ENCODE measurements at places on chromosomes 12 and 14.

DNA sequence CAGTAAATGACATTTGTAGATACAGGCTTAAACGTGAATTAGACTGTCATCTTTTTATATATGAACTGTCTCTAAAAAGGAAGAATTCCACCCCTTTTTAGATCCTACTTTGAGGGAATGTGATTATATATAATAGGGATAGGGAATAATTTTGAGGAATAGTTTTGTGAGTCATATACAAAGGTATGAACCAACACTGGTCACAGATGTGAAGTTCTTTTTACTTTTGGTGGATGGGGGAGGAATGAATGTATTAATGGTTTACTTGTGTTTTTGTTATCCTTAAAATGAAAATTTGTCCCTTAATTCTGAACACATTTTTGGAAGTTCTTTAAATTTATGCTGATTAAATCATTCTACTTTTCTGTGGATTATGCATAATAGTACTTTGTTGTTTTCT lies 30.4 kb downstream of the FRS2 start:
- no peak for DNase-seq

- peak; percentile 66 for DNase-seq
Measured at GRCh38 chr12:85036234-85036707, at the start of the genes LRRIQ1 and TSPAN19. TSS of gene LRRIQ1 (plus strand) at chr12:85036351. CDS start at chr12:85038177, 1,826 bp downstream. TSS of gene TSPAN19 (minus strand) at chr12:85036277. CDS start at chr12:85029946, 6,331 bp downstream.

DNA sequence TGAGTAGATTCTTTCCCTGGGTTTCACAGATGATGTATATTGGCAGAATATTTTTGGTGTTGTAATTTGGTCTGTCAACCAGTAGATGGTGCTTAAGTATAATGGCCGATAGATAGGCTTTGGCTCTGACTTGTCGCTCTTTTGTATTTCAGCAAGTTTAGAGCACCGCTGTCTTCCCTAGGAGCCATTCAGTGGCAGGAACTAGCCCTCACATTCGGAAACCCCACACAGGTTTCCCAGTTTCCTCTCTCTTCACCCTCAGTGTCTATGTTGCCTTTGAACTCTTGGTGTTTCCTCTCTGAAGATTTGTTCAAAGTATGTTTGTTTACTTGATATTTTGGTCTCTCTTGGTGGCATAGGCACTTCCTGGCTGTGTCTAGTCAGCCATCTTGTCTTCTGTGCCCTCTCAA lies 102.2 kb downstream of the GPHN start:
- DNase-seq: no peak

DNA sequence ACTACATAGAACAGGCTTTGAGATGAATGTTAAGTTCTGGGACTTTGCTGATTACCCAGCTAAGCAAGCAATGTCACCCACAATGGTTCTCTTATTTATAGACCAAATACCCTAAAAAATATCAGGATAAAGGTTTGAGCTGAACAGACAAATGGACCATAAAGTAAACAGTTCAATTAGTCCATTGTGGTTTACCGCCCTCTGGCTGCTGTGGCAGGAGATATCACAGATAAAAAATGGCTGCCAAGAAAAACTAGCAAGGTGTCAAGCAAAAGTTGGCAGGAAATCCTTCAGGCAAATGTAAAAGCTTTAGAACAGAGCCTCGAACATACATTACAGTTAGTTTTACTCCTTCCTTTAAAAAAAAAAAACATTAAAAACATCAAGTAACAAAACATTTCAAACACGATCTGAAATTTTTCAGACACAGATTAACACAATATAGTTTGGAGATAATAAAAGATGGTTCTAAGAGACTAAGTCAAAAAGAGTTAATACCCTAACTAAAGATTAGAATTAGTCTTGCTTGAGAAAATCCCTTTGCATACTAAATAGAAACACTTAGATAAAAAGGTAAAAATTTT lies 41.3 kb downstream of the MED13L start:
- DNase-seq: peak; percentile 16

- DNase-seq: peak; percentile 43
Measured at GRCh38 chr14:73452341-73453186, 5.8 kb downstream of the NUMB start.

- DNase-seq: no peak
Measured at GRCh38 chr14:54483846-54484245, 4.9 kb downstream of the GMFB start.

DNA sequence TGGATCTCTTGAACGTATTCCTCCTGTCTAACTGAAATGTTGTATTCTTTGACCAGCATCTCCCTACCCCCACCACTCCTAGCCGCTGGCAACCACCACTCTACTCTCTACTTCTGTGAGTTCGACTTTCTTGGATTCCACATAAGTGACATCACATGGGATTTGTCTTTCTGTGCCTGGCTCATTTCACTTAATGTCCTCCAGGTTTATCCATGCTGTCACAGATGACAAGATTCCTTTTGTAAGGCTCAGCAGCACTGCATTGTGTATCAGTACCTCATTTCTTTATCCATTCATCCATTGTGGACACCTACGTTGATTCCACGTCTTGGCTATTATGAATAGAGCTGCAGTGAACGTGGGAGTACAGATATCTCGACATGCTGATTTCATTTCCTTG lies 10.5 kb downstream of the PRKAB1 start:
- DNase-seq: no peak

GRCh38 chr12:26572137-26572536 lies 260.9 kb downstream of the ITPR2 start:
- DNase-seq: no peak

GRCh38 chr12:72075401-72075800 lies 136.8 kb downstream of the TPH2 start:
- DNase-seq: no peak

DNA sequence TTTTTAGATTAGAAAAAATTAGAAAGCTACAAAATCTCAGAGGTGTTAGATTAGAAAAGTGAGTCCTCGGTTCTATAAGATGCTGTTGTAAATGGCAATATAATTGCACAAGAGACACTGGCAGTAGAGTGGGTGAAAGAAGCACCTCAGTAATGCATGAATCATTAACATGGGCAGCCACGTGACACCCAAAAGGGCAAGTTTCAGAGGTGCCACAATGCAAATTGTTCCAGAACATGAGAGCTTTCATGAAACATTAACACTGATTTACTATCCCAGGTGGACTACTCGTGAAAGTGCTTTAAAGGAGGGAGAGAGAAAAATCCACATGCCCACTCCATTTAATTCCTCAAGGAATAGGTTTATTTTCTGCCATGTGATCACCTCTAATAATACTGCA lies 108.4 kb downstream of the PTPRR start:
- DNase-seq: no peak

DNA sequence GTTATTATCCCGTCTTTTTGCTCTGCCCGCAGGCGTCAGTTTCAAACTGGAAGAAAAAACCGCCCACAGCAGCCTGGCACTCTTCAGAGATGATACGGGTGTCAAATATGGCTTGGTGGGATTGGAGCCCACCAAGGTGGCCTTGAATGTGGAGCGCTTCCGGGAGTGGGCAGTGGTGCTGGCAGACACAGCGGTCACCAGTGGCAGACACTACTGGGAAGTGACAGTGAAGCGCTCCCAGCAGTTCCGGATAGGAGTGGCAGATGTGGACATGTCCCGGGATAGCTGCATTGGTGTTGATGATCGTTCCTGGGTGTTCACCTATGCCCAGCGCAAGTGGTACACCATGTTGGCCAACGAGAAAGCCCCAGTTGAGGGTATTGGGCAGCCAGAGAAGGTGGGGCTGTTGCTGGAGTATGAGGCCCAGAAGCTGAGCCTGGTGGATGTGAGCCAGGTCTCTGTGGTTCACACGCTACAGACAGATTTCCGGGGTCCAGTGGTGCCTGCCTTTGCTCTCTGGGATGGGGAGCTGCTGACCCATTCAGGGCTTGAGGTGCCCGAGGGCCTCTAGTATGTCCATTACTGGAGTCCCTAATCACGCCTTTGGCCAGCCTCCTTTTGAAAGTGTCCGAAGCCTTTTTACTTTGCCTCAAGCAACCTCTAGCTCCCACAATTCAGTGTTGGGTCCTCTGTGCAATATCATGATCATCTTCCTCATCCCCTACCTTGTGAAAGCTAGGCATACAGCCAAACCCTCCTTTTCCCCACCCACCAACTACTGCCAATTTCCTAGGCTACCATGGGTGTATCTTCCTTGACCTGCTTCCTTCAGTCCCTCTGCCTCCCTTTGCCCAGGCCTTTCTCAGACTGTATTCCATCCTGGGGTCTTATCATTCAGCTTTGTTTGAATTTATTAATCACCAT lies 891 bp downstream of the SPRYD4 start:
- no peak for DNase-seq

GRCh38 chr12:53999559-54000115 lies 324 bp upstream of the HOXC9 start:
- DNase-seq: no peak

DNA sequence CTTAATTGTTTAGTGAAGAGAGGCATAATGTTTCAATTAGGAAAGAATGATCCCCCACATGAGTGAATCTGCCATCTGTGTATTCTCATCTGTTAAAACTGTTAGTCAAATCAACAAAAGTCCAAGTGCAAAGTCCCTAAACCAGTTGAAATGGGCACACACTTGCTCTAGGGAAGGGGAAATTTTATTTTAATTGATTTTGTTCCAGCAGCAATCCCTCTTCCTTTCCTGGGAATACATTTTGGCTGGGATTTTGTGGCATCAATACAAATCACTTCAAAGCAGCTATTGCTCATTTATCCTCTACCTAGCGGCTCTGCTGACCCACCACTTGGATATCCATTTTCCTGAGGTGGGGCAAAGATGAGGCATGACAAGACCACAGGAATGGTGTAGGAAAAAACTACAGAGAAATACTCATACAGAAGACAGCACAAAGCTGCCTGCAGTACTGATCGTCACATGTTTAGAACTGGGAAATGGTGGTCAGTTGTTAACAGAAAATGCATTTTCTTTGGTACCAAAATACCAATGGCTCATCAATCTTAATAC lies 9.8 kb upstream of the SSTR1 start:
- no peak for DNase-seq

DNA sequence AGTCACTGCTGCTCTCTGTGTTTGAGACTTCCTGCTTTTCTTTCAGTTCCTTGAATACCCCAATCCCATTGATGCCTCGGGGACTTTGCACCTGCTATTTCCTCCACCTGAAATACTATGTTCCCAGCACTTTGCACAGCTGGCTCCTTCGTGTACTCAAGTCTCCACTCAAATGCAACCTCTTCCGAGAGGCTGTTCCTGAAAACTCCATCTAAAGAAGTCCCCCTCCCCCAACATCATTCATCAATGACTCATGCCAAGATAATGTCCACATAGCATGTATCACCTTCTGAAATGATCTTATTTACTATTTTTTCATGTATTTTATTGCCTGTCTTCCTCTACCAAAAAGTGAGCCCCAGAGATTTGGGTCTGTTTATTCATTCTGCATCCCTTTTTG lies 48.6 kb downstream of the HSPB8 start:
- no peak for DNase-seq

DNA sequence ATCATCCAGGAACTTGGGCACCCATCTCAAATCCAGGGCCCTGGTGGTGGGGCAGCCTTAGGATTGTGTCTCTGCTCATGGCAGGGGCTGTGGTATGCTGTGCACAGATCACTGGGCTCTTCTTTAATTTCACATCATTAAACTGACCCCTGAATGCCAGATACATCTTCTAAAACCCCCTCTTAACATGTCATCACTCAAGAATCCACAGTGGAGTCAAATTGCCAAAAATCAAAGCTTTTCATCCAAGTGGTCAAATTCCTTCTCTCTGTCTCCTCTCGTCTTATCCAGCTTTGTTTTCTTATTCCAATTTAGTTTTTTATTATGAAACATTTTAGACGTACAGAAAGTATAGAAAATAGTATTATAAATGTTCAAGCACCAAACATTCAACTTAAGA lies 97.5 kb downstream of the ADCK1 start:
- no peak for DNase-seq

DNA sequence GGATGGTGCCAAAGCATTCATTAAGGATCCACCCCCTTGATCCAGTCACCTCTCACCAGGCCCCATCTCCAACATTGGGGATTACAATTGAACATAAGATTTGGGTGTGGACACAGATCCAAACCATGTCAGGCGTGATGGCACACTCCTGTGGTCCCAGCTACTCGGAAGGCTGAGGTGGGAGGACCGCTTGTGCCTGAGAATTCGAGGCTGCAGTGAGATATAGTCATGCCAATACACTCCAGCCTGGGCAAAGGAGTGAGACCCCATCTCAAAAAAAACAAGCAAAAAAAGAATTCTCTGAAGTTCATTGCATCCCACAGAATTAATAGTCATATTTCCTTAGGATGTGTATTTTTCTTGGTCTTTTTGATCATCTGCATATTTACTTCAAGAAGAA lies 34.9 kb downstream of the ZDHHC17 start:
- no peak for DNase-seq

GRCh38 chr12:78096909-78097597 lies 266.4 kb downstream of the NAV3 start:
- DNase-seq: peak; percentile 80

- no peak for DNase-seq
Measured at GRCh38 chr12:46342562-46343033, 30.0 kb downstream of the SLC38A2 start.

- DNase-seq: no peak
Measured at GRCh38 chr14:67541448-67542387, 8.6 kb downstream of the PLEKHH1 start.

- DNase-seq: no peak
Measured at GRCh38 chr12:66354291-66354690, 52.0 kb downstream of the HELB start.

- no peak for DNase-seq
Measured at GRCh38 chr14:101230851-101231550, 327.5 kb upstream of the RTL1 start.

DNA sequence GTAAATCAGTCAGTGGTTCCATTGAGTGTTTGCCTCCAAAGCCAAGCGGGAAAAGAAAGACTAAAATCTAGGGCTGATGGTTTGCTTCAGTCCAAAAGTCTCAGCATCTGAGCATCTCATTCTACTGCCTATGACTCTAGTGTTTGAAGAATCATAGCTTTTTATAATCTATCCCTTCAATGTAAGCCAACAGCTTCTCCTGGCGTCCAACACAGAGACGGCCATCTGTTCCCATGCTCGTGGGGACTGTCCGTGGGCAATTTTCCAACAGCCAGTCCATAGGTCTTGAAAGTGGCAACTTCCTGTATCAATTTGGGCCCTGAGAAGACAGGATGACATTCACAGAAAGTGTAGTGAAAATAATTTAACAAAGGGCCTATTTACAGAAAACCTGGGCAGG lies 544.4 kb upstream of the TMEM132C start:
- DNase-seq: peak; percentile 47

DNA sequence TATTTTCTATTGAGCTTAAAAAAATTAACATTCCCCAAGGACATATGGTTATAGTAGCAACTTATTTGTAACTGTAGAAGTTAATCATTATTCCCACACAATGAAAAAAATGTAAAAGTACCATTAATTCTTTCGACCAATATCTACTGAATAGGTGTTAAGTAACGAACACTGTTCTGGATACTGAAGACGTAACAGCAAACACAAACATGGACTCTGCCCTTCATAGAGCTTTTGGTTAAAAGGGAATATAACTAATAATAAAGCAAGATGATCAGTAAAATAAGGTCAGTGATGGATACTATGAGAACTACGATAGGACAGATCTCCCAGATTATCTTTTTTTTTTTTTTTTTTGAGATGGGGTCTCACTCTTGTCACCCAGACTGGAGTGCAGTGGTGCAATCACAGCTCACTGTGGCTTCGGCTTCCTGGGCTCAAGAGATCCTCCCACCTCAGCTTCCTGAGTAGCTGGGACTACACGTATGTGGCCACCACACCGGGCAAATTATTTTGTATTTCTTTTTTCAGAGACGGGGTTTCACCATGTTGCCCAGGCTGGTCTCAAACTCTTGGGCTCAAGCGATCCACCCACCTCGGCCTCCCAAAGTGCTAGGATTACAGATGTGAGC lies 93.9 kb downstream of the PAWR start:
- DNase-seq: no peak
